Activated naive CD4-positive, alpha-beta T cell treated with anti-CD3 and anti-CD28 coated beads, Interleukin-2, amount 50 U/mL, for 16 hours (primary cell): ENCODE measurements at places on chromosomes 3 and 15.

DNA sequence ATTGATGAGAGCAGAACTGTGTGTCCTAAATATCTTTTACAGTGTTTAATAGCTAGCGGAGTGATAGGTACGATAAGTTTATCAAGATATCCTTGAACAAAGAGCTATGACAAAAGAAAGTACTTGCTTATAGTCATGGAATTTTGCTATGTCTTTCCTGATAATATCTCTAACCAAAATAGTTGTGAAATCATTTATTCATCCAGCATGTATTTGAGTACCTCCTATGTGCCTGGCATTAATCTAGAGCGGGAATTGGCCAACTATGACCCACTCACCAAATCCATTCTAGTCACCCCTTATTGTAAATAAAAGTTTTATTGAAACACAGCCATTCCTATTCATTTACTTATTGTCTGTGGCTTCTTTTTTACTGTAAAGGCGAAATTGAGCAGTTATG, 46.6 kb downstream of the ZFAND6 start:
- no peak for DNase-seq

- DNase-seq, result no peak
Measured at GRCh38 chr3:107973152-107973551, 117.7 kb downstream of the CD47 start.

- DNase-seq, result no peak
Measured at GRCh38 chr15:66402761-66403284, 16.1 kb downstream of the MAP2K1 start.

- DNase-seq, result no peak
Measured at GRCh38 chr3:177968891-177969290, 567.3 kb upstream of the KCNMB2 start.

DNA sequence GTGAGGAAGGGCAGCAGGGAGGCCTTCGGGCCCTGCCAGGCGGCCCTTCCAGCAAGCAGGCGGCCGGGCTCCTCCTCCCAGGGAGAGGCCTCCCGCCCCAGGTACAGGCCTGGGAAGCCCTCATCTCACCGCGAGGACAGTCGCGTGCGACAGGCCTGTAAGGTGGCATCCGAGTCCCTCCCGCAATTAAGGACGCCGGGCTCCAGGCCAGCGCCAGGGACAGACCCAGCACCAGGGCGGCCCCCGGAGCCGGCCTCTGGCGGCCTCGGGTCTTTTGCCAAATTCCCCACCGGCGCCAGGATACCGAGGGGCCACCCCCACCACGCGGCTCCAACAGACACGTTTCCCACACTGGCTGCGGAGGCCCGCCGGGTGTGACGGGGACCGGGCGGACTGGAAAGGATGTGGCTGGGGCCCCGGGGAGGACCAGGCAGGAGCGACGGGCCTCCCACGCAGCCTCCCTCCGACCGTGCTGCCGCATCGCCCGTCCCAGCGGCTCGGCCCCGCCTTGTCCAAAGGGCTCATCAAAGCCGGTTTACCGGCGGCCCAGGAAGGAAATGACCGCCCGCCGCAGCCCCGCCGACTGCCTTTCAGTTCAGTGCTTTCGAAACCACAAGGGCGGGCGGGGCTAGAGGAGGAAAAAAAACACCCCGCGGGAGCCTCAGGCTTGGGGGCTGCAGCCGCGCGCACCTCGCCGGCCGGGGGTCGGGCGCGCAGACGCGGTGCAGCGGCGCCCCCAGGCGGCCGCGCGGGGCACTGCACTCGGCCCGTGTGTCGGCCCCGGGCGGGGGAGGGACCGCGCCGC, 11.3 kb downstream of the XXYLT1 start:
- DNase-seq, result peak; percentile 81

DNA sequence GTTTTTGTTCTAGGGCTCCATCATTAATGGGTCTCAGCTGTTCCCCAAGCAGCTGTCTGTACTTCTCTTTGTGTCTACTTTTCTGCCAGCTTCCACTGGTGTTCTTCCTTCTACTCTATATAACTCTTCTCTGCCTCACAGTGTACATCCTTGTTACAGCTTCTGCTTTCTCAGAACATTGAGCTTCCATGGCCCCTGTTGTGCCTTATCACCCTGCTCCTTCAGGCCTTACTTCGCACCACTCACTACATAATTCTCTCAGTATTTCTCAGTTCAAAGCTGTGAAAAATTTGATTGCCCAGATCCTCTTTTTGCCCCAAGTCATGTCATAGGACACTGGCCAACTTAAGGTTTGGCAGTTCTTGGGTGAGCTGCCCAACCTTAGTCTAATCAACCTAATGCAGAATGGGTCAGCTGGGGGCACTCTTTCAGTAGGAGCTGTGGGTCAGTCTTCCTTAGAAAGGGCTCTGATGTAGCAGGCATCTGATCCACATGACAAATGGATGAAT, 28.9 kb downstream of the CSTA start:
- DNase-seq, result no peak

- no peak for DNase-seq
Measured at GRCh38 chr3:46393011-46393410, 13.9 kb downstream of the CCR5AS start.

DNA sequence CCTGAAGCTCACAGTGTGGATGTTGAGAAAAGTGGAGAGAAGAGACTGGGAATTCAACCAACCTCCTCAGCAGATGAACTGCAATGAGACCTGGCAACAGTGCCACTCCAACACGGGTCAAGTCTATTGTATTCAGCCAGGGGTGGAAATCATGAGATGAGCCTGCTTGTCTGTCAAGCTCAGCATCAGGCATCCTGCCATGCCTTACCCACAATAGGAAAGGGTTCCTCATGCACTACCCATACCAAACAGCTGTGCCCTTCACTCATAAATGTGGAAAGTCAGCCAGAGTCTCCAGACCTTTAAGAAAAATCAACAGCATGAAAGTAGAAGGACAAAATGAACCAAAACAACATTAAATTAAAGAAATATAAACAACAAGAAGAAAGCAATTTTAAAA, 542.1 kb downstream of the EPHB1 start:
- DNase-seq, result no peak

- no peak for DNase-seq
Measured at GRCh38 chr15:45384700-45385099, 6.4 kb upstream of the GATM start.

- DNase-seq, result no peak
Measured at GRCh38 chr3:46714728-46715506, 2.8 kb downstream of the PRSS50 start.

GRCh38 chr3:42683875-42684598, 1.3 kb upstream of the KLHL40 start:
- peak; percentile 34 for DNase-seq

GRCh38 chr15:62138124-62138523, 27.0 kb downstream of the C2CD4B start:
- DNase-seq, result no peak

GRCh38 chr3:46573701-46574100, 7.6 kb upstream of the LRRC2 start:
- DNase-seq, result no peak

DNA sequence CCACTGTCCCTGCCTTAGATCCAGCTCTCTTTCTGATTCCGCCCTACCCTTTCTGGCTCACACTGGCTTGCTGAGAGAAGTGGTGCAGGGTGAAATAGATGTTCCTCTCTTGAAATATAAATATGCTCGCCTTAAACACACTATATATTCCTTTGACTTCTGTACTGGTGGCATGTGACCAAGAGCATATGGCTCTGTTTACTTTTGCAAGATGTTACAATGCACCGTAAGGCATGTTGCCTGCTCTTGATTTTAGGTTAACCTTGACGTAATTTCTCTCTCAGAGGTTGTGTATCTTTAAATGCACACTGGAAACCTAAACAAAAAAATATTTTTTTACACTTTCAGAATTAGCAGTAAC, 749 bp downstream of the RSRC1 start:
- DNase-seq, result no peak

GRCh38 chr3:181932039-181932438, 220.3 kb downstream of the SOX2 start:
- DNase-seq, result no peak

DNA sequence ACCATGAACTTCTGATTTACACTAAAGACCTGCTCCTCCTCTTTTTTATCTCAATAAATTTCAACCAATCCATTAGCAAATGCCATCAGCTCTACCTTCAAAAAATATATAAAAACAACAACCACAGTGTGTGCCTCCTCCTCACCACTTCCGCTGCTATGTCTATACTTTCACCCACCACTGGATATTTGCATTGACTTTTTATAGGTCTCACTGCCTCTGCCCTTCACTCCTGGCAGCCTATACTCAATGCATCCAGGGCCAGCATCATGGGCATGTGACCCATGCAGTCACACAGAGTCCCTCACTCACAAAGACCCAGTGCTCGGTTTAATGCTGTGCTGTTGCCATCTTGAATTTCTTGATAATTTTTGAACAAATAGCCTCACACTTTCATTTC, 53.5 kb upstream of the CCDC54 start:
- no peak for DNase-seq

DNA sequence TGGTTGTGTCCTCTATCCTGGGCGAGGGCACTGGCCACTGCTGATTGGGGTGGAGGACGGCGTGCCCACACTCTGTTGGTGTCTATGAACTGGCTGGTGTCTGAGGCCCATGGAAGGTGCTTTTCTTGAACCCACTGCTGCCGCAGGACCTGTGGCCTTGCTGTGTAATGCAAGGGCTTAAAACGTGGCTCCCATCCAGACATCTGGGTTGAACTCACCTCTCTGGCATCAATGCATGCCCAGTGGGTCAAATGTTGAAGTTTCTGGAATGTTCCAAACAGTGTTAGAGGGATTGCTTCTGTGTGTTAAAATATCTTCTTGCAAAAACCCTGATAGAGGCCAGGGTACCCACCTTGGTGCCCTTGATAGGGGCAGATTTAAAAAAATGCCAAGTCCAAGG, 42.6 kb downstream of the FAM3D start:
- DNase-seq, result no peak

DNA sequence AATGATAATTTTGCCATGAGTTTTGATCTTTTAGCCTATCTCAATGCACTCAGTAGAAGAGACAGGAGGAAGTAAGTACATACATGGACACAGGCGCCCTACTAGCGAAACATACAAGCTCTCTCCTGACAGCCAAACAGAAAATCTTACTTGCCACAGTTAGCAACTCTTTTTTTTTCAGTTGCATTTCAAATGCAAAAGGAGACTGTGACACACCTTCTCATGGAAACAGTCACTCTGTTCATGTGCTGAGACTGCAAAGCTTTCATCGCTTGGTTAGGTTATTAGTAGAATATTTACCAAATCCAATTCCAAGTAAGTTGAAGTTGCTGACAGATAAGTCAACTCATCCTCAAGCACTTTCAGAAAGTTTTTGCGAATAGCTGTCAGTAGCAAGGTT, 223.3 kb downstream of the FOXP1 start:
- peak; percentile 40 for DNase-seq

DNA sequence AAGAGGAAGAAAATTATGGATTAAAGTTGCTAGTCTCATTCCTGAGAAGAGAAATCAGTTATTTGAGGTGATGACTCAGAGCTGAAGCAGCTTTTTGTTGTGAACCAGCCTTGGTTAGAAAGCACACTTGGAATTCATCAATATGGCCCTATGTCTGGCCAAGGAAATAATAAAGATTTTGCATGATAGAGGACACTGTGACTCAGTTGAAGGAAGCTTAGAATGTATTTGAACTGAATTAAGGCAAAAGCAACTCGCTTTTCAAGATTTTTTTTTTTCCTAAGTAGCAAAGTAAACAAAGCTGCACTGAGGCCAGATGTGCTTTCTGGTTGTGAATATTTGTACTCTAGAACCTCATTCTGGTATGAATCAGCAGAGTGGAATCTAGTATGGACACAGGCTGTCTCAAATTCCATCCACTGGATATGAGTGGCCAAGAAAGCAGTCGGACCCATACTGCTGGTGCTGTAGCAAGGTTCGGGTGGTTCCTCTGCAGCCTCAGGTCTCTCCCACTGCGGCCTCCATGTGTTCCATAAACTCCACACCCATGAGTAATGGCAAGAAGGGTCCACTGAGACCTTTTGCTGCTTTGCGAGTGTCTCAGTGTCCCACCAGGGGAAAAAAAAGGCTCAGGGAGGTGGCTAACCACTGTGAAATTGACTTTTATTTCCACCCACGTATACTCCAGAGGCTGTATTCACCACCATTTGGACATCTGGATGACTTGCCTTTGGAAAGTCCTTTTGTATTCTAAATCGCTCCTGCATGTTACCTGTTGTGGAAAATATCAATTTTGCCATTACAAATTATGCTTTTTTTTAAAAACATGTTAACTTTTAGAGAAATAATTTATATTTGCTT, 53.1 kb downstream of the TGFBR2 start:
- DNase-seq, result no peak

- DNase-seq, result no peak
Measured at GRCh38 chr3:107740992-107741896, 218.5 kb downstream of the BBX start.

GRCh38 chr15:39213385-39213840, 367.5 kb upstream of the THBS1 start:
- no peak for DNase-seq

GRCh38 chr15:89167267-89168176, 53.9 kb downstream of the RLBP1 start:
- peak; percentile 82 for DNase-seq

GRCh38 chr15:62782071-62782841, 260.3 kb upstream of the TPM1 start:
- DNase-seq, result no peak

DNA sequence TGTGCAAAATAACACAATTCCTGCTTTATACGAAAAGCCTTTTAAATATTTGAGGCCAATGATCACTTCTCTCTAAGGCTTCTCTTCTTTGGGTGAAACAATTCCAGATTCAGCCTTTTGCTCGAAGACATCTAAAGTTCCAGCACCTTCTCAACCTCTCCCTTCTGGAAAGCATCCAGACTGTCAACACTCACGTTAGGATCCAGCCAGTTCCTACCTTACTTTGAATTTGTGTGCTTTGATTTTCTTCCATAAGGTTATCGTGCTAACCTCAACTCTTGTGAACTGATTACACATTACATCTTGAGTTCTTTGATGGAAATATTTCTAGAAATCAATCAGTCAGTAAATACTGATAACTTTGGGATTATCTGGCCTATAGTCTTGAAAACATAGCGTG, 125.3 kb upstream of the ETV5 start:
- no peak for DNase-seq

DNA sequence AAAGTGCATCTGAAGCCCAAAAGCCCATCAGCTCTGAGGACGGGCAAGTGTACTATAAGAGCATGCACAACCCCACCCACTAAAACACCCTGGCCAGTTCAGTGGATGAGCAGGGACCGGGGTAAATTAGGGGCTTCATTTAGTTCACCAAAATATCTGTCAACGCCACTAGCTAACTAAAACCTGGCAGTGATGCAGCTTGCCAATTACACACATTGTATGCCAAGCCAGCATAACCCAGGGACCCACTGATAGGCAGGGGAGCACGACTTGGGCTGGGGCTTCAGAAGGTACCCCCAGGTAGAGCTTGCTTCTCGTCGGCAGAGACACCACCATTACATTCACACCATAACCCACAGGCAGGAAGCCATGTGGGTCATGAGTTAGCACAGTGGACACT, 47.0 kb downstream of the PTPN23 start:
- DNase-seq, result no peak

GRCh38 chr3:159964166-159964973, 24.3 kb upstream of the IL12A start:
- no peak for DNase-seq

GRCh38 chr3:6132684-6133432, 728.1 kb upstream of the GRM7 start:
- DNase-seq, result no peak

GRCh38 chr3:187719628-187720336, 17.4 kb upstream of the RTP2 start:
- DNase-seq, result no peak
